ENCODE measurements at places on chromosomes 7 and 10.

DNA sequence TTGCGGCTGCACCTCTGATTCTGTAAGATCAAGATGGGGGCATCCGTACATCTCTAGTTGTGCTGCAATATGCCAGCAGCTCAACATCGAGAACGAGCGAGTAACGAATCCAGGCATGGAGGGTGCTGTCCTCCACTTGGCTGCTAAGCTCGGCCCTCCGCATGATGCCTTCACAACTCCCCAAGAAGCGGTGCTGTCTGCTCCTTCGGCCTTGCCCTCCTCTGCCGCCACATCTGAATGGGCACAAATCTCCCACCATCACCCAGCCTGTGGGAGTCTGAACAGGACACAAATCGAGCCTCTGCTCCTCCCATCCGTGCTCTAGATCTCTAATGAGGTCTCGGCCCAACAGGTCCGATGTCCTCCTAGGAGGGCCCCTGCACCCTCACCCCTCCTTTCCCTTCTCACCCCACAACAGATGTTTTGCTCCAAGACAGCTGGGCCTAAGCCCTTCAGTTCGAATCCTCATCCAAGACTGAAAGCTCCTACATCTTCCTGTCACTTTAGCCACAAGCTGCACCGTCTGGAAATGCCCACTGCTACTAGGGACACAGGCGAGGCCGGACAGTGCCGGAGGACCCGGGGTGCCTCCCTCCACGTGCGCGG is 86.7 kb downstream of the ZNF33B start:
- no peak for DNase-seq

DNA sequence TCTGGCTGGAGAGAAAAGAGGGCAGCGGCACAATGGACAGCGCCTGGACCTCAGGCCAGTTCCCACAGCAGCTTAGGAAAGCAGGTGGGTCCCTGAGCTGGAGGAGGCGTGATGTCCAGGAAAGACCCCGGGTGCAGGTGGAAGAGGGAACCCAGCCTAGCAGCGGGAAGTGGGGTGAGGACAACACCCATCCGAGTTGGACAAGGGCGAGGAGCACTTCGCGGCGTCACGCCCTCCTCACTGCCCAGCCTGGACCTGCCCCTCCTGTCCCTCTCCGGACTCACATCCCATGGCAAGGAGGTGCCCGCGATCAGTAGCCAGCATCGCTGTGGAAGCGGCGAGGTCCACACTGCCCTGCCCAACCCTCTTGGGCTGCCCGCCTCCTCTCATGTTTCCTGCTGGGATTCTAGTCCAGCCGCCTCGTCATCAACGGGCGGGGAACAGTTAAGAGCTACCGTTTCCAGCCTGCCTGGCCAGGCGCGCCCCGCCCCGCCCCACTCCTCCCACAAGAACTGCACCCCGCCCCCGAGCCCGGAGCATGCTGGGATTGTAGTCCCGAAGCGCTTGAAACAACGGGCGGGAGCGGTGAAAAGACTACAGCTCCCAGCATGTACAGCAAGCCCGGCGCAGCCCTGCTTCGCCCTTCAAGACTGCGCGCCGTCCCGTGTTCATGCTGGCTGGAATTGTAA is 930.6 kb upstream of the ZNF722 start:
- no peak for DNase-seq

DNA sequence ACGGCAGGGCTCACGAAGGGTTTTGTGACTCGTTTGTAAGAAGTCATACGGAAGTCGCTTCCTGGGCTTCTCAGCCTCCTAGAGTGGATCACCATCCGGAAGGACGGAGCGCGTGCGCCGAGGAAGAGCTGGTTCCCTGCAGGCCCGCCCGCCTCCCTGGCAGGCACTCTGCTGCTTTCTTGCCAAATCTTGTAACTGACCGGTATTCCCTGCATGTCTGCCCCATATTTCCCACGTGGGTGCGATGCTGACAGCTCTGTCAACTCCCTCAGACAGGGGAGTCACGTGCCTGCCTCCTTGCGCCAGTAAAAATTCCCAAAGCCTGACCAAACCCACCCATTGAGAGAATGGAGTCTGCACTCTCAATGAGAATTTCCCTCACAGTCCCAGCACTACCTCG is 12.7 kb downstream of the SHH start:
- no peak for DNase-seq

DNA sequence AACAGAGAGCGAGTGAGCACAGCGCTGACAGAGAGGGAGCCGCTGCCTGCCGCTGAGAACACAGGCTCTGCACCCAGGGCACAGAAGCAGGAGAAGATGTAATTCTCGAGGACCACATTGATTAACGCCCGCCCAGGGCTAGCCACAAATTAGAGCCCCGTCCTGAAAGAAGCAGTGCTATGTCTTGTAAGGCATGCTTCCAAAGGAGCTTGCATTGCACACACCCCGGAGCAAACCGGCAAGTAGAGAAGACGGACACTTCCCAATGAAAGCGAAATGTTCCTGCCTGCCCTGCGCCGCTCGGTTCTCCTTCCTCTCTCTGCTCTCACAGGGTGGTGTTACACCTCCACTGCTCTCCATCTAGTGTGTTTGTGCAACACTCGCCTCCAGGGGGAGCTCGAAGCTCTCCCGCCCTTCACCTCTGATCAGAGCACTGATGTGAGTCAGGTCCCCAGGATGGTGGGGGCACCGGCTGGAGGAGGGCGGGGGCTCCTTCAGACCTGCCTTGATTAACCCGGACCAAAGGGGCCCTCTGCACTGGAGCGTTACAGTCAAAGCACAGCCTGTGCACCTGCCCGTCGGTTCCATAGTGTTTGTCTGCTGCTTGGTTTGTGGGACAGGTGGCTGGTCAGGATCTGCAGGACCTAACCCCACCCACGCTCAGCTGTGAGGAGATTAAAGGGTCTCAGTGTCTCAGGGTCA is 316.5 kb downstream of the ADARB2 start:
- no peak for DNase-seq

- DNase-seq: no peak
These were observed 316.1 kb downstream of the CCDC3 start for GRCh38 chr10:12685261-12686058.

GRCh38 chr10:12417331-12417730 is 68.0 kb downstream of the CAMK1D start:
- DNase-seq: no peak

GRCh38 chr10:109962247-109962646 is 38.9 kb upstream of the XPNPEP1 start:
- no peak for DNase-seq

DNA sequence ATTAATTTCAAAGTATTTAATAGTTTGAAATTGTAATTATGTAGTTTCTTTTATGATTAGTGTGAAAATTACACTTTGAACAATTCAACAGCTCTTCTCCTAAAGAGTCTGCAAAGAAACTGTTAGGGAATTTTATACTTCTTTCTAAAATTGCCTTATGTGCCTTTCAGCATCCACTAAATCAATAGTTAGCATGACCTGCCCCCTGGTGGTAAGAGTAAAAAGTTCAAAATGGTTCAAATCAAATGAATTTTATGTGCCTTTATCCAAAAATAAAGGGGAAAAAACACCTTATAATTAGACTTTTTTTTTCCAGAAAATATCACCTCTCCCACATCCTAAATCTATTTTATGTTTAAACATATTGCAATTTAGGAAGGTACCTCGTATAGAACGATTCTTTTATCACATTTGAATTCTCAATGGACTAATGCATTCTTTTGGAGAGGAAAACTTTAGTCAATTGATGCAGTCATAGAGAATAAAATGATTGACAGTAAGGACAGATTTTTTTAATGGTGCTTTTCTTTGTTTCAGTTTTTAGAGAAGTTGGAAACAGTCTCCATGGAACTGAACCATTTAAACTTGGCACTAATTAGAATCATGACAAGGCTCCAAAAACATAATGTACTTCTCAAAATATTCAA is 163.7 kb downstream of the SEMA3D start:
- peak; percentile 29 for DNase-seq

DNA sequence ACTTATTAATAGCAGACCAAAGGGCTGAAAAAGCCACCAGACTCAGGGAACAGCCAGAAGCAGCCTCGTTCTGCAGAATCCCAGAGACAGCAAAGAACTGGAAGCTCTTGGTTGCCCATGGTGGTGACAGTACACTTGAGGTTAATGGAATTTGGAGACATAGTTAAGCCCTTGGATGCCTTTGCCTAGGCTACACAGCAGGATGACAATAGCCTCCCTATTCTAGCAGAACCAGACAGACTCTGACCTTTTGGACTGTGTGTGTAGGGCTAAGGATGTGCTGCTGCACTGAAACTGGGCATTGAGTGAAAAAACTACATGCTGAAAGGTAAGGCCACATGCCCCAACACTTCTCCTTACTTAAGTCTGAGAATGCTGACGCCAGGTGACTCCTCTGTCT is 22.7 kb downstream of the OTUD1 start:
- no peak for DNase-seq

DNA sequence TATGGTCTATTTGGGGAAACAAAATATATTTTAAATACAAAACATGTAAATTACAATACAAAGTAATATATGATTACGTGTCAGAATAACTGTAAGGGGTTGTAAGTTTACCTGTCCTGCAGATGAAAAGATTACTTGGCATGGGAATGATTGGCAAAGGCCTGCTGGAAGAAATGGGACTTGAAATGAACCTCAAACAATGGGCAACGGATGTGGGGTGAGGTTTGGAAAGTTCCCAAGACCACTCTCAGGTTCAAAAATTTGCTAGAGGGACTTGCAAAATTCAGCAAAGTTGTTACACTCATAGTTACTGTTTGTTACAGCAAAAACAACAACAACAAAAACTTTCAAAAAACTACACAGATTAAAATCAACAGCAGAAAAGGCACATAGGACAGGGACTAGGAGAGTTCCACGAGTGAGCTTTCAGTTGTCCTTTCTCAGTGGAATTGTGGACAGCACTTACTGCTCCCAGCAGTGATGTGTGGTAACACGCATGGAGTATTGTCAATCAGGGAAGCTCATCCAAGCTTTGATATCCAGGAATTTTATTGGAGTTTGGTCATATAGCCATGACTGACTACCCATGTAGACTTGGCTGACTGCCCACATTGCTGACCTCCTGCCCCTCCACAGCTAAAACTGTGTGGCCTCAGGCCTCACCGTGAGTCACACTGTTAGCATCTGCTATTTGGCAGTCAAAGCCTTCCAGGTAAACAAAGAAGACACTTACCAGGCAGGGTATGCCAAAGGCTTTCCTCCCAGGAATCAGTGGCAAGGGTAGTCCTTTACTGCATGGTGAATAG is 43.8 kb downstream of the EXOC6 start:
- DNase-seq: peak; percentile 79

DNA sequence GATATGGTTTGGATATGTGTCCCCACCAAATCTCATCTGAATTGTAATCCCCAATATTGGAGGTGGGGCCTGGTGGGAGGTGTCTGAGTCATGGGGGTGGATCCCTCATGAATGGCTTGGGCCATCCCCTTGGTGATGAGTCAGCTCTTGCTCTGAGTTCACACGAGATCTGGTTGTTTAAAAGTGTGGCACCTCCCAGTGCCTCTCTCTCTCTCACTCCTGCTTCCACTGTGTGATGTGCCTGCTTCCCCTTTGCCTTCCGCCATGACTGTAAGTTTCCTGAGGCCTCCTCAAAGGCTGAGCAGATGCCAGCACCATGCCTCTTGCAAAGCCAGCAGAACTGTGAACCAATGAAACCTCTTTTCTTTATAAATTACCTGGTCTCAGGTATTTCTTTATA is 4.8 kb upstream of the GCK start:
- no peak for DNase-seq

GRCh38 chr7:117249696-117250095 is 73.2 kb downstream of the WNT2 start:
- DNase-seq: no peak

DNA sequence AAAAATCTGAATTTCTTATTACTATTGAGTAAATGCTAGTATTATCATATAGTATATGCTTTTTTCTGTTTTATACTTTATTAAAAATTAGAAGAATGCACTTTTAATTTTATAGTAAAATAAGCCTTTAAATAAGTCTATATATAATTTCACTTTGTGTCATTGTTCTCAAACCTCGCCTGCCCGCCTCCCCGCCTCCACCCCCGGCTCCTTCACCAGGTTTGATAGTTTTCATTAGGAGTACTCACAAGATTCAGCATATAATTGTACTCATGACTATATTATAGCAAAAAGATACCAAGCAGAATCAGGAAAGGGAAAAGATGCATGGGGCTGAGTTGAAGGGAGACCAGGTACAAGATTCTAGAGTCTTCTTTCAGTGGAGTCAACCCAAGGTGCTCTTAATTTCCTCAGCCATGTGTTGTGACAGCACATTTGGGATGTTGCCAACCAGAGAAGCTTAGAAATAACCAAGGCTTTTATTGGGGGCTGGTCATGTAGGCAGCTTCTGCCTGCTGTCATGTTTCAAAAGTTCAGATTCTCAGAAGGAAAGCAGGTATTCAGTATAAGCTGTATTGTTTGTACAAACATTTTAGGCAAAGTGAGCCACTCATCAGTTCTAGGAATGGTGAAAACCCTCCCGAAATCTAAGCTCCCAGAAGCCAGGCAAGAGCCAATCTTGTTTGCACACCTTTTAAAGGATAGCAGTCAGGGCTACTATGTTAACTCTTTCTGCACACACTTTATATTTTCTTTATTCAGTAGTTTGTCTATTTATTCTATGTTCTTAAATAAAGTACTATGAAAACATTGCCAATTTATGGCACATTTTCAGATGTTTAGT is 12.3 kb downstream of the NHLRC2 start:
- no peak for DNase-seq

GRCh38 chr10:90969947-90970673 is 49.2 kb upstream of the ANKRD1 start:
- no peak for DNase-seq

GRCh38 chr7:142709921-142710320 is 39.4 kb upstream of the PRSS1 start:
- no peak for DNase-seq

GRCh38 chr10:34101001-34101400 is 714.1 kb downstream of the PARD3 start:
- DNase-seq: no peak

GRCh38 chr7:18518555-18518954 is 23.0 kb downstream of the HDAC9 start:
- no peak for DNase-seq

- no peak for DNase-seq
These were observed 195.9 kb downstream of the XPNPEP1 start for GRCh38 chr10:109727436-109727835.

DNA sequence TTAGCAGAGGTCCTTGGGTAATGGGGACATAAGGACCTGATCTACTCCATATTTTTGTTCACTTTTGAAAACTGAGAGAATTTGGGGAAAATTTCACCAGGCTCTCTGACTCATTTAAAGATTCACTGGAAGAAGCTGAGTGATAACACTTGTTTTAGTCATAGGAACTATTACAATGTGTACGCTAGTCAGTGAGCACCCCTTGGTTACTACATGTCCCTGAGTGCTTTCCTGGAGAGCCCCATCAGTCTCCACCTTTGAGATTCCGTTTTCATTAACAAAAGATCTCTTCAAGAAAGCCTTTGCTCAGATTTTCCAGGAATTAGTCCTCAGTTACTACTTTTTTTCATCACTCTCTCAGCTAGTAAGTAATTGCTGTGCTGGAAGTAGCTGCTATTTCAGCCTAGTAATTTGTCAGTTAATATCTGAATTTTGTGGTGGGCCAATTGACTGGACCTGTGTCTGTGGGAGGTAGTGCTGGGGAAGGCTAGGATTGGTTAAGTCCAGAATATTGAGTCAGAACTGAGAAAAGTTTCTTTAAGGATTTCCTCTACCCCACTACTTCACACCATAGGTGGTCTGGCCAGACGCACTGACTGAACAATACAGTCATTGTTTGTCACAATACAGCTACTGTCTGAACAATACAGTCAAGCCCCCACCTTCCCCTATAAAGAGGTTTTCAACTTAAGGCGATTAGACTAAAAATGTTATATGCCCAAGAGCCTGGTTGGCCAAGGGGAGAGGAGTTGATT is 235.0 kb downstream of the CCDC7 start:
- DNase-seq: no peak

Measured in HFF-Myc (cell line).